ENCODE measurements at places on chromosomes 7 and 10. TPM values are rescaled to one million over a fixed set of nuclear protein-coding genes. Genes with fewer than 3 reads are reported as not detected.

Gene PRKCQ
- 2.7 TPM for total RNA-seq

Gene VWDE
- 0.87 TPM for total RNA-seq

Gene SPDYE5
- not detected for total RNA-seq

DNA sequence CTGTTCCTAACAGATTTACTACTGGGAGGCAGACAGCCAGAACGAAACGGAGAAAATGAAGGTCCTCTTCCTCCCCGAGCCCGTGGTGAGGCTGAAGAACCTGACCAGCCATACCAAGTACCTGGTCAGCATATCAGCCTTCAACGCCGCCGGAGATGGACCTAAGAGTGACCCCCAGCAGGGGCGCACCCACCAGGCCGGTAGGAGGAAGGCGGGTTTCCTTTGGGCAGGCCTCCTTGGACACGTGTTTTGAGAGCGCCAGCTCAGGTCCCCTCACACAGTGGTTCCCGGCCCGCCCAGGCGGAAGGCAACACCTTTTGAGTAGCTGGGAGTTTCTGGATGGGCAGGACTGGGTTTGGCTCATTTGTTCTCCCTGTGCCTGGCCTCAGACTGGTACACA lies 474.0 kb upstream of the FOXK1 start:
- no peak for DNase-seq

- DNase-seq, result peak; percentile 27
These were observed 683 bp upstream of the ENTPD7 start for GRCh38 chr10:99658622-99659030.

DNA sequence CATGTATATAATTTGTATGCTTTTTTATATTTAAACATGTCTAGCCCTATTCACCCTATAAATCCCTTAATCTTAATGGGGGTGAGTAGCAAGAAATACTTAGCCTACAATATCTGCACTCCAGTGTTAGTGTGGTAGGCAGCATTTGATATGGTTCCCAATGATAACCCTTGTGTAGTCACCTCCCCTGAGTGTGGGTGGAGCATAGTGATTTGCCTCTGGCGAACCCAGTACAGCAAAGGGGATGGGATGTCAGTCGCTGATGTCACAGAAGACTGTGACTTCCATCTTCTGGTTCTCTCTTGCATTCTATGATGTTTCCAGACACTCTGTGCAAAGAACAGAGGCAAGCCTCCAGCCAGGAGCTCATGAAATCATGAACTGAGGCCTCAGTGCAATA lies 211.2 kb downstream of the CRPPA start:
- DNase-seq, result no peak

- no peak for DNase-seq
These were observed 26.6 kb downstream of the ZNF775 start for GRCh38 chr7:150405584-150406311.

GRCh38 chr10:70850097-70850496 lies 34.3 kb downstream of the SGPL1 start:
- no peak for DNase-seq

GRCh38 chr10:126110489-126111180 lies 214.3 kb downstream of the FANK1 start:
- DNase-seq, result no peak

GRCh38 chr10:69892816-69893215 lies 91.1 kb downstream of the COL13A1 start:
- DNase-seq, result no peak

- no peak for DNase-seq
These were observed 227.4 kb downstream of the CELF2 start for GRCh38 chr10:11245095-11245479.

DNA sequence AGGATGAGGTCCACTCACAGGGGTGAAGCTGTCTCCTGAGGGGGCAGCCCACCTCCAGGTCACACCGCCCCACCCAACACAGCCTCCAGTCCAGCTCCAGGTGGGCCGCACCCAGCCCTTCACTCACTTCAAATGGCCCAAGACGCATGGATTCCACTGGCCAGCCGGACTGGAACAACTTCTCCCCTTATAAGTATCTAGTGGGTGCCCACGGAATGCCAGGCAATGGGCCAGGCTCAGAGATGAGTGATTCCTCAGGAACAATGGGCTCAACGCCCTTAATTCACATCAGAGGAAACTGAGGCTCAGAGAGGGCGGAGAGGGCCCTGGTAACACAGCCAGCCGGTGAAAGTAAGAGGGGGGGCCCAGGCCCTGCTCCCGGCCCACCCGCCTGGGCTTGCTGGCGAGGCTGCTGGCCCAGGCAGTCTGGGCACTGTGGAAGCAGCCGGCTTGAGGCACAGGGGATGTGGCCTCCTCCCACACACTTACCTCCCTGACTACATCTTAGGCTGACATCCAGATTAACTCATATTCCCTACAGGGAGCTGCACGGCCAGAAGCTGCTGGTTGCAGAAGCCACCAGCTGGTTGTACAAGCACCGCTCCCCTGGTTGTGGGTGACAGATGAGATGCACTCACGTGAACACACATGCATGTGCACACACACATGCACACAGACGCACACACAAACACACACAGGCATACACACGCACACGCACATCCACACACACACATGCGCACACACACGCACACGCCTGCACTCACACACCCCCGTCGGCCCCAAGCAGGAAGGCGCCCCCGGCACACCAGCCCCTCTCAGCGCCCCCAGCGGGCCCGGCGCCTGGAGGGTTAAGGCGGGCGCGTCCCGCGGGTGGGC lies 1.0 kb upstream of the FAM20C start:
- no peak for DNase-seq

- DNase-seq, result no peak
These were observed 193.4 kb upstream of the PDE1C start for GRCh38 chr7:32263611-32264010.

Gene RSPH10B2
- total RNA-seq, result not detected

DNA sequence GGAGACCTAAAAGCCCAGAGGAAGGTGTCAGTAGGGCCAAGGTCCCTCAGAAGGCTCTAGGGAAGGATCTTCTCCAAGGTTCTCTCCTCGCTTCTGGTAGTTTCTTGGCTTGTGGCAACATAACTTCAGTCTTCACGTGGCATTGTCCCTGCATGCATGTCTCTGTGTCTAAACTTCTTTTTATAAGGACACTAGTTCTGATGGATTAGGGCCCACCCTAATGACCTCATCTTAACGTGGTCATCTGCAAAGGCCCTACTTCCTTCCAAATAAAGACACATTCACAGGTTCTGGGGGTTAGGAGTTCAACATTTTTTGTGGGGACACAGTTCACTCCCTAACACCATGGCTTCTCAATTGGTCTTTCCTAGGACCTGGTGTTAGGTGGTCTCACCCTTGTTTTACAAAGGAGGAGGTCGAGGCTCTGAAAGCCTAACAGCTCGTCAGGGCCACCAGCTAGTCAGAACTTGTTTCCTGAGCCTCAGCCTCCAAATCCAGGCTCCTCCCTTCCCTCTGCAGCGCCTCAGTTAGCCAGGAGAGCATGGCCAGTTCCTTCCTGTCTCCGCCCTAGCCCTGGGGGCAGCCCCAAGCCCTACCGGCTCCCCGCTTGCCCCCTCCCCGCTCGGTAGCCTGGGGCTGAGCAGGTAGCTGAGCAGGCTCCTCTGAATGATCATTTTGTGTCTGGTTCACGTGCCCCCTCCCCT lies 109.7 kb upstream of the PPIF start:
- no peak for DNase-seq

DNA sequence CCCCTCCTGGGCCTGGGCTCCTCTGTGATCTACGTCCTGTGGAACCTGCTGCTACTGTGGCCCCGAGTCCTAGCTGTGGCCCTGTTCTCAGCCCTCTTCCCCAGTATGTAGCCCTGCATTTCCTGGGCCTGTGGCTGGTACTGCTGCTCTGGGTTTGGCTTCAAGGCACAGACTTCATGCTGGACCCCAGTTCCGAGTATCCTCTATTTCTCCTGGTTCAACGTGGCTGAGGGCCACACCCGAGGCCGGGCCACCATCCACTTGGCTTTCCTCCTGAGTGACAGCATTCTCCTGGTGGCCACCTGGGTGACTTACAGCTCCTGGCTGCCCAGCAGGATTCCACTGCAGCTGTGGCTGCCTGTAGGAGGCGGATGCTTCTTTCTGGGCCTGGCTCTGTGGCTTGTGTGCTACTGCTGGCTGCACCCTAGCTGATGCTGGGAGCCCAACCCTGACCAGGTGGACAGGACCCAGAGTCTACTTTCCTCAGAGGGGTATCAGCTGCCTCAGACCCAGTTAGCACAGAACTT lies 37.8 kb upstream of the MMD2 start:
- no peak for DNase-seq

DNA sequence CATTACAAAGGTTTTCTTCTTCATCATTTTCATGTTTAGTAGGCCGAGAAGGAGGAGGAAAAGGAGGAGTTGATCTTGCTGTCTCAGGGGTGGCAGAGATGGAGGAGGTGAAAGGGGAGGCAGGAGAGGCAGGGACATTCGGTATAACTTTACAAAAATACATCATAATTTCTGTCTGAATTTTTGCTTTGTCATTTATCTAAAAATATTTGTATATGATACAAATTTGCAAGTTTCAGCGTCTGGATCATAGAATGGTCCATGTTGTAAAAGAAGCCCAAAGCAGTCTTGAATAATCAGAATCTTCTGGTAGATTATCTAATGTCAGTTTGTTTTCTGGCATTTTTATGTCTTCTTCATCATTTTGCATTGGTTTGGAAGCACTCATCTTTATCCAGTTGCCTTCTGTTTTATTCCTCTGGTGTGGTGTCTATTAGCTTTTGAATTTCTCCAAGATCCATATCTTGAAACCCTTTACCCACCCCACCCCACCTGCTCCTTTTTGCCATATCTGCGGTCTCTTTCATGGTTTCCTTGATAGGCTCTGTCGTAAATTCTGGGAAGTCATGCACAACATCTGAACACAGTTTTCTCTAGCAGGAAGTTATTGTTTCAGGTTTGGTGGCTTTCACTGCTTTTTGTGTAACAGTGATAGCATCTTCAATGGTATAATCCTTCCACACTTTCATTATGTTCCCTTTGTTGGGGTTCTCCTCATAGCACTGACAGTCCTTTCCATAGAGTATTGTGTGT lies 95.0 kb downstream of the ST7 start:
- DNase-seq, result no peak

DNA sequence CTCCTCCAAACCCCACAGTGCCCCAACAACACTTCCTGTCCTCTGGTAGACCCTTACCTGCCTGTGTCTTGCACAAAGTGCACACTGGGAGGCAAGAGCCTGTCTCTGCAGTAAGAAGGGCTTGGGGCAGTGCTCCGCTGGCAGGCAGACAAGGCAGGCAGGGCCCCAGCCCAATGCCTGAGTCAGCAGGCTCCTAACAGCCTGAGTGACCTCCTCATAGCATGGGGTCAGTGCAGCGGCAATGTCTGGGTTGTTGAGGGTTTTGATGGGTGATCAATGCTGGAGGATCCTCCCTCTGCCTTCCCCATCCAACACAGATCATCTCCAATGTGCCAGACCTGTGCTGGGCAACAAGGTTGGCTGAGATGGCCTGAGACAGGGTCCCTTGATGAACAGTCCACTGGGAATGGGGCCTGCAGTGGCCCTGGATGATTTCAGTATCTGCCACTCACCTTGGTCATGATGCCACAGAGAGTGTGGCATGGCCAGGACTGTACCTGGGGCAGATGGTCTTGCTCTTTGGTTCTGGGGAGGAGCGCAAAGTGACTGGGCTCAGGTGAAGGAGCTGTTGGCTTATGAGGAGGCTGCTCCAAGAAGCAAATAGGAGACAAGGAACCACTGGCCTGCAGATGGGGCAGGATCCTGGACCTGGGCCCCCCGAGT lies 55.6 kb upstream of the CAMK2B start:
- no peak for DNase-seq

- DNase-seq, result no peak
These were observed at the start of gene C10orf95 for GRCh38 chr10:102451105-102451969. C10orf95 (minus strand) TSS chr10:102451543; CDS start chr10:102451093, 450 bp downstream.

DNA sequence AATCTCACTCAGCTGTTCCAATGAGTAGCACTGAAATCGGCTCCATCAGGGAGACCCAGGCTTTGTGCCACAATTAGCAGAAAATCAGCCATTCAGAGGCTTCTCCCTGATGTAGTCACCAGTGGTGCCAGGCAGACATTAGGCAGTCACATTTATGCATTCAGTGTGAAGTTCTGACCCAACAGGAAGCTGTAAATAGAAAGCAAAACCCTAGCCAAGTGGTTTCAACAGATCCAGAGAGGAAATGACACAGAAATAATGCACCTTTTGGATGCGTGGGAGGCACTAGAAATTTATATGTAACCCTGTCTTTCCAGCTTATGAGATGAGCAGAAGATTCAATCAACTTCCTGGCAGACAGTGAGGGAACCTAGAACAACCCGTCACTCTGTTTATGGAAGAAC lies 186.4 kb downstream of the PDE1C start:
- DNase-seq, result no peak

Gene ZNF511
- 26.7 TPM for total RNA-seq

- no peak for DNase-seq
These were observed 32.5 kb downstream of the MTERF1 start for GRCh38 chr7:91847876-91848588.

- no peak for DNase-seq
These were observed 11.3 kb downstream of the DMBT1 start for GRCh38 chr10:122571892-122572291.

GRCh38 chr10:54622017-54622416 lies 179.0 kb downstream of the PCDH15 start:
- DNase-seq, result no peak

- peak; percentile 12 for DNase-seq
These were observed 145.6 kb downstream of the PFKFB3 start for GRCh38 chr10:6348096-6348874.

Gene POLL
- total RNA-seq, result 17.8 TPM

All from esophagus squamous epithelium (tissue), 5 donors.